ENCODE measurements at places on chromosomes 13 and 19.

GRCh38 chr19:6000228-6000847 is 22.4 kb upstream of the RANBP3 start:
- DNase-seq: no peak

- peak; percentile 9 for DNase-seq
Measured at GRCh38 chr19:13089139-13089856, 13.4 kb downstream of the LYL1 start.

GRCh38 chr19:11578258-11579142 is 1.1 kb upstream of the ACP5 start:
- DNase-seq: no peak

- no peak for DNase-seq
Measured at GRCh38 chr19:46783670-46784069, 4.7 kb downstream of the SLC1A5 start.

DNA sequence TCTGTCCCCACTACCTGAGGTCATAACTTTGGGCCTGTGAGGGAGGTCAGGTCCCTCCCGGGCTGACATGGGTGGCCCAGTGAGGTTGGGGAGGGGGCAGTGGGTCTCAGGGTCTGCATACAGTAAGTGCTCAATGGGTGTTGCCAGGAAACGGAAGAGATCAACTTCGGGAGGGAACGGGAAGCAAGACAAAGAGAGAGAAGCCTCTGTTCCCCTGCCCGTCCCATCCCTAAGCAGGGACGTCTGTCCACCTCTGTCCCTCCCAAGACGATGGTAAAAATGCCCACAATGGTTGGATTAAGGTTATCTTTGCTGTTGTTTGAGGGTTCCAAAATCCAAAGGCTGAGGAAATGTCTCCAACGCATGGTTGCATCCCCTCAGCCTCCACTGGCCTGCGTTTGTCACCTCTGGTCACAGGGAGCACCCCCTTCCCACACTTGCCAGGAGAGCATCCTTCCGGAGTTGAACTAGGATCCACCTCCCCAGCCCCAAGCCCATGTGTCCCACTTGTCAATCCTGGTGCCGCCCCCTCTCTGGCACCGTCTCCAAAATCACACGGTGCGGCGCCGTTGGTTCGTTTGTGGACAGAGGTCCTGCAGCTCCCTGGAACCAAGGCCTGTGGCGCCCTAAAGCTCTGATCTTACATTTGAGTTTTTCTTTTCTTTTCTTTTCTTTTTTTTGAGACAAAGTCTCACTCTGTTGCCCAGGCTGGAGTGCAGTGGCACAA is 774 bp upstream of the HOMER3 start:
- DNase-seq: no peak

DNA sequence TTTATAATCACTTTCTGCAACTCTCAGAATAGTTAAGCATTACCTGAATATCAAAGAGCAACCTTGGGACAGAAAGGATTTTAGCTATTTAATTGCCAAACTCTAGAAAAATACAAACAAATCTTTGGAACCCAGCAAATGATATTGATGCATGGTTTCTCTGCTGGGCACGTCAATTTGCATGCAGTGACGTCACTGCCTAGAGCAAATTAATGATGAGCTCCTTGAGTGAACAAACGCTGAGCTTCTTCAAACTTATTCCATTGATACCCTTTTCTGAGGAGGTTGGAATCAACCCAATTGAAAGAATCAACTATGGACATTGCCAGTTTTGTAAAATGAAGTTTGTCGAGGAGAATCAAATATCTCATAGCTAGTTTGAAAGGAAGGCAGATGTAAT is 259.9 kb upstream of the SOX21 start:
- DNase-seq: no peak

GRCh38 chr19:32971012-32971595 is 654 bp downstream of the CEP89 start:
- no peak for DNase-seq

GRCh38 chr19:15297416-15298224 is 34.7 kb downstream of the BRD4 start:
- peak; percentile 48 for DNase-seq

DNA sequence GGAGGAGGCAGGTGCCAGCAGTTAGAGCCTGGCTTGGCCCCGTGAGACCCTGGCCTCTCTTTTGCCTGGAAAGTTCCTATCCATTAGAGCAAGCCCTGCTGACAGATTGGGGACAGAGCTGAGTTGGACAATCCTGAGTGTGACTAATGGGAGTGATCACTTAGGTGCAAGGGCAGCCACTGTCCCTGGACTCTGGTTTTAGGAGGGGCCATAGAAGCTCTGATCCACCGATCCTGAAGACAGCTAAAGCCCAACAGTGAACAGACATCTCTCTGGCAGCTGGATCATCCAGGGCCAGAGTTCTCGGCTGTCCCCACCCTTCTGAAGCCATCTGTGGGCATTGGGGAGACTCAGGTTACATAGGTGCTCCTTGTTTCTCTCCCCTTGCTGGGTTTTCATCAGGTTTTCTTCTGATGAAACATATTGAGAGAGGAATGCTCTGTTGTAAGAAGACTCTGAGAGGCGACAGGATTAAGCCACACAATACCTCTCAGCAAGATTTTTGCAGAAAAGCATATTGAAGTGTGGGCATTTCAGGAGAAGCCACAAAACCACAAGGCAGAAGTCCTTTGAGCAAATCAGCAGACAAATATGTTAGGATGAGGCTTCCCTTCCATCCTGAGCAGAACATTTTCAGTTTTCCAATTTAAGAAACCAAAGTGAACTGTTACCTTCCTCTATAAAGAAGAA is 288.0 kb upstream of the MAB21L1 start:
- no peak for DNase-seq

DNA sequence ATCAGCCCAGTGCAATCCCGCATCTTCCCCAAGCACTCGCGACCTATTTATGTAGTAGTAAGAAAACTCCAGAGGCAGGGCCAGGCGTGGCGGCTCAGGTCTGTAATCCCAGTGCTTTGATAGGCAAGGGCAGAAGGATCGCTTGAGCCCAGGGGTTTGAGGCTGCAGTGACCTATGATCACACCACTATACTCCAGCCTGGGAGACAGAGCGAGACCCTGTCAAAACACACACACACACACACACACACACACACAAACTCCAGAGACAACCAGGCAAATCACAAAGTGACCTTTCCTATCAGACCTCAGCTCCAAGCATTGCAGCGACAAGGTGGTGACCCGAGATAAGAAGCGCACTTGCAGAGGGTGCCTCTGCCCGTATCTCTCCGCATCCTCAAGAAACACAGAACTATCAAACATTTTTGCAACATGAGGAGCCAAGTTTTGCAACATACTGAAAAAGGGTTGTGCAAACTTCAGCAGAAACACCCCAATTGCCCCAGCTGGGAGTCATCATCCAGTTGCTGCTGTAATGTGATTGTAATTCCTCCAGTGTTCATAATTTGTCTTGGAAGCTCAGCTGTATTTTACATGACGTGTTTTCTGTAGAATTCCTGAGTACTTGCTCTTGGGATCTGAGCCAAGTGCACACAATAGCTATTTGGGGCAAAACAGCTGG is 8.7 kb upstream of the KLF2 start:
- DNase-seq: peak; percentile 95

DNA sequence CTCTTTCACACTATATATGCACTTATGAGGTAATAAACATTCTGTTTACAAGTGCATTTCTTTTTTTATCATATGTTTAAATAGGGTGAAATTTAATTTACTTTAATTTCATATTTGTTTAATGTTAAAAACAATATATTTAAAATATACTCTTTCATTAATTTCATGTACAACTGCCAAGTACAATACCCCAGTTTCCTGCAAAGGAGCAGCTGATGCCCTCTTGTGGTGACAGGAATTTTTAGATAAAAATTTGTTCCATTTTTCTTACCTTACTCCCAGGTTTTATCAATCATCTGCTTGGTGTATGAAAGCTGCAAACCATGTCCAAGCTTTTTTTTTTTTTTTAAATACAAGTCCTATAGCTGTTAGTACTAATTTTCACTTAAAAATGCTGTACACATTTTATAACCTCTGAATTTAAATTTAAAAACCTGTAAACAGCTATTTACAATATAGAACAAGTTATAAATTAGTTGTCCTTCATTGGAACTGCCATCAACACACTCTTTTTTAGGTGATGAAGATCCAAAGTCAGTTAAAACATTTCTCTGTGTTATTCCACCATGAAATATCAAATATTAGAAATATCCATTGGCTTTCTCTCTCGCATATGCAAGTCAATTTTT is 4.9 kb downstream of the PCDH20 start:
- no peak for DNase-seq

DNA sequence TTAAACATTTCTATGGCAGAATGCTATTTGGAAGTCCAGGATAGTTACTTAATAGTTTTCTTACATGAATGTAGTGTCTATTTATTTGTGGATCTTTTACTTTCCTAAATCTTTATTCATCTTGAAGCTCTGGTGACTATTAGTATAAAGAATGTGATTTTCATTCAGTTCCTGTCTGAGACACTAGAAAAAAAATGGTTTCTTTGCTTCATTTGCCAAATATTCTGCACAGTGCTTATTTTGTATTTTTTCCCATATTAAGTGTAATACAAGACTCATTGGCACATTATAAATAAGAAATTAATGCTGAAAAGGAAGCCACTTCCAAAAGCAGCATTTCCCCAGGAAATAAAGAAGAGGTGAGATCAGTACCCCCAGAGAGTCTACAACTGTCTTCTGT is 109.8 kb downstream of the POSTN start:
- no peak for DNase-seq

- no peak for DNase-seq
Measured at GRCh38 chr13:42350141-42350540, 78.2 kb downstream of the AKAP11 start.

DNA sequence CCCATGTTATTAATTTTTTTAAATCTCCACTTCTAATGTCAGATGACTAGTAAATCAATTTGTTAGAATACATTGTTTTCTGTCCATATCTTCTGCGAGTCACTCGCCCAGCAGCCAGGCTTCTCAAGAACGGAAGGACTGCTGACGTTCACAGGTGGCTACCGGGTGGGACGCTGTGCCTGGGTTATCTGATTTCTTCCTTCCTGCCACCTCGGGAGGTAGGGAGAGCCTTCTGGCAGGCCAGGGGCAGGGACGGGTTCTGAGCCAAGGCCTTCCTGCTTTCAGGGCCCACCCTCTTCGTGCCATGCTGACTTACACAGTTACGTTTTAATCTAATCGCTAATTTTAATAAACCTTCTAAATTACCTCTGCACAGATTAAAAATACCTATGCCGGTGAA is 7.9 kb upstream of the C1QTNF9 start:
- DNase-seq: no peak

GRCh38 chr19:33275933-33276619 is 26.3 kb downstream of the CEBPA start:
- DNase-seq: no peak

GRCh38 chr19:51901860-51902259 is 3.0 kb downstream of the ZNF649 start:
- DNase-seq: no peak

DNA sequence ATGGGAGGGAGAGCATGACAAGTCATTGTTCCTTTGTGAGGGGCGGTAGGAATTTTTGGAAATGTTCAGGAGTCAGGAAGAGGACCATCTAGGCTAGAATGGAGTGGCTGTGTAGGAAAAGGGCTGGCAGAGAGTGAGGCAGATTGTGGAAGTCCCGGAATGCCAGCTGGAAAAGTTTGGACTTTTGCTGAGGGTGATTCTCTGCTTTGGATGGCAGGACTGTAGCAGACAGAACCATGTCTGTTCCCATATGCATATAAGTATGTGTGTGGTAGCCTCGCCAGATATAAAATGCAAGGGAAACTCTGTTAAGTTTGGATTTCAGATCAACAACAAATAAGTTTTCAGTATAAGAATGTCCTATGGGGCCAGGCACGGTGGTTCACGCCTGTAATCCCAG is 112.1 kb downstream of the DNAJC15 start:
- DNase-seq: no peak

GRCh38 chr13:99422586-99423220 is 78.6 kb upstream of the TM9SF2 start:
- no peak for DNase-seq

- no peak for DNase-seq
Measured at GRCh38 chr13:51202477-51203046, 19.6 kb upstream of the FAM124A start.

- DNase-seq: no peak
Measured at GRCh38 chr19:15642807-15643206, 2.1 kb downstream of the CYP4F3 start.

DNA sequence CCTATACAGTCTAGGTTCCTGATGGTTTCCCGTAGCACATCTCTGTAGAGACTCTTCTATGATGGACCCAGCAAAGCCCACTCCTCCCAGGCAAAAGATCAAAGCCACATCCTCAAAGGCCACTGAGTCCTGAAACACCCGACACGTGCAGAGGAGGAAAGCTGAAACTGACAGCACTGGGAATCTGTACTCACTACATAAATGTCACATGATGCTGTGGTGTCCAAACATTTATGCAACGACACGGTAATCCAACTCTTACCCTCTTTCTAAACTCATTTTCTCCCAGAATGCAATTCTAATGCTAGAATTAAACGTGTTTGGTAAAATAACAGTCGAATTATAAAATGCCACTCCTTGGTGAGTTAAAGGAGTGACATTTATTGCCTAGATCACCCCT is 7.0 kb upstream of the ZNF441 start:
- DNase-seq: no peak

GRCh38 chr13:42275098-42275471 is 3.1 kb downstream of the AKAP11 start:
- DNase-seq: no peak

- no peak for DNase-seq
Measured at GRCh38 chr13:101946401-101946800, 455.4 kb downstream of the FGF14 start.

DNA sequence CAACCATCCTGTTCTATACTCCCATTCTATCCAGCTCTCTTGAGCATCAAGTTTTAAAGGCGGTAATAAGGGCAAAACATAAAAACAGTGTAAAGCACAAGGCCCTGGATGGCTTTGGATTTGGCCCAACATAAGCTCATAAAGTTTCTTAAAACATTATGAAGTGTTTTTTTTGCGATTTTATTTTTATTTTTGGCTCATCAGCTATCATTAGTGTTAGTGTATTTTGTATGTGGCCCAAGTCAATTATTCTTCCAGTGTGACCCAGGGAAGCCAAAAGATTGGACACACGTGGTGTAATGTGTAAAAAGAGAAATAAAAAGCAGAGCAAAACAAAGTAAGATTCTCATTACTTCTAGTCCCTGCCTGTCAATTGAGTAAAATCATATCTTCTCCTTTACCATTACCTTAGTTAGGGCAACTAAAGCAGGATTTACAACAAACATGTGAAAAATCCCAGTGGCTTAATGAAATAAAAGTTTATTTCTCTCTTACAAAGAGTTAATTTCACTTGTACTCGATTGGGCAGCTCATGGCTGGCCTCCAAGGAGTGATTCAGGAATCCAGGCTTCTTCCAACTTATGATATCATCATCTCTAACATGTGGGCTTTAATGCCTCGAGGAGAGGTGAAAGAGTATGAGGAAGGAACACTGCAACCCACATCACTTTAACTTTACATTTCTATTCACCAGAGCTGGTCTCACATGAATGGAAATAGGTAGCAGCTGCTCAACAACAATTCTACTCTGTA is 725.2 kb upstream of the SLITRK1 start:
- DNase-seq: peak; percentile 76

- DNase-seq: no peak
Measured at GRCh38 chr13:99197117-99197651, 3.5 kb upstream of the UBAC2 start.

All from NCI-H226 (cell line).